ENCODE measurements at places on chromosomes 12 and 14.

- DNase-seq: no peak
Observed at GRCh38 chr12:46660276-46660675, 165.5 kb downstream of the SLC38A4 start.

DNA sequence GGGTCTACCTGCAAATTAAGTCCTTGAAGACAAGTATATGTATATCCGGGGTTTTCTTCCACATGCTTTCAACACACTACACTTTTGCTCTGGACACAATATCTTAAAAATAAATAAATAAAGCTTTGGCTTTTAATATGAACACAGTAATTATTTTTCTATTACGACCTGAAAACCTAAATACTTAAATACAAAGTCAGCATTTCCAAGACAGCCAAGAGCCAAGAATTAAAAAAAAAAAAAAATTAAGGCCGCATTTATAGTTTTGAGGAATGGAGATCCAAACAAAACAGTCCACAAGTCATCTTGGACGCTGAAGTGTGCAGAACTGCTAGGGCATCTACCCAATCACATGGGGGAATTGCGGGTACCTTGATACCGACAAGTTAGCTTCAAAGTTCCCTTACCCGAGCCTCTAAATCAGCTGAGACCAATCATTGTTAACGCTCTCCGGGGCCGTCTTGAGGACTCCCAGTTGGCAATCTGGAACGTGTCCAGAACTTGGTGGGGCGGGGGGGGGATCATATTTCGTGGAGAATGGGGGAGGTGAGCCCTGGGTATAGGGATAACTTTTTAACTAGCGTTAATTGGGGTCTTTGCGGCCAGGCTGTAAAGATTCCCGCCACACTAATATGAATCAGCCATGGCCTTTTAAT, 731 bp upstream of the PCNX4 start:
- DNase-seq: no peak

DNA sequence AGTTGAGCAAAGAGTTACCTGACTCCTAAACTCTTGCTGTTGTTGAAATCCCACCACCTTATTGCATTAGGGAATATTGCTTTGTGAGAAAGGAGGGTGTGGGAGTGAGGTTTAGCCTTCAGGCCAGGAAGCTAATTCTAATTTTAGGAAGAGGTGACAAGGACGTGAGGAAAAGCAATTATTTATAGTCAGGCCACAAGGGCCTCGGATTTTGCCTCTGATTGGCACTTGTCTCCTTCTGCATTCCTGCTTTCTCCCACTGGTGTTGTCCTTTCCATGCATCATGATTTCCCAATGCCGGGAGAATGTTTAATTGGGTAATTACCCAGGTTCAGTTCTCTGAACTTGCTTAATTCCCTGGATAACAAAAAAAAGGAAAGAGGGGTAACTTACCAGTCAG, 37.9 kb upstream of the SLC38A2 start:
- DNase-seq: no peak

DNA sequence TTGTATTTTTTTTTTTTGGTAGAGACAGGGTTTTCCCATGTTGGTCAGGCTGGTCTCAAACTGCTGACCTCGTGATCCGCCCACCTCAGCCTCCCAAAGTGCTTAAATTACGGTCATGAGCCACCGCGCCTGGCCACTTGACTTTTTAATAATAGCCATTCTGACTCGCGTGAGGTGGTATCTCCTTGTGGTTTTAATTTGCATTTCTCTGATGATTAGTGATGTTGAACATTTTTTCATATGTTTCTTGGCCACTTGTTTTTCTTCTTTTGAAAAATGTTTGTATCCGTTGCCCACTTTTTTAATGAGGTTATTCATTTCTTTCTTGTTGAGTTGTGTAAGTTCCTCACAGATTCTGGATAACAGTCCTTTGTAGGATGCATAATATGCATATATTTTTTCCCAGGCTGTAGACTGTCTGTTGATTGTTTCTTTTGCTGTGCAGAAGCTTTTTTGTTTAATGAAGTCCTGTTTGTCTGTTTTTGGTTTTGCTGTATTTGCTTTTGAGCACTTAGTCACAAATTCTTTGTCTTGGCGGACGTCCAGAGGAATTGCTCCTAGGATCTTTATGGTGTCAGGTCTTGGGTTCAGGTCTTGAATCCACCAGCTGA, 10.3 kb upstream of the PGAM5 start:
- DNase-seq: no peak

DNA sequence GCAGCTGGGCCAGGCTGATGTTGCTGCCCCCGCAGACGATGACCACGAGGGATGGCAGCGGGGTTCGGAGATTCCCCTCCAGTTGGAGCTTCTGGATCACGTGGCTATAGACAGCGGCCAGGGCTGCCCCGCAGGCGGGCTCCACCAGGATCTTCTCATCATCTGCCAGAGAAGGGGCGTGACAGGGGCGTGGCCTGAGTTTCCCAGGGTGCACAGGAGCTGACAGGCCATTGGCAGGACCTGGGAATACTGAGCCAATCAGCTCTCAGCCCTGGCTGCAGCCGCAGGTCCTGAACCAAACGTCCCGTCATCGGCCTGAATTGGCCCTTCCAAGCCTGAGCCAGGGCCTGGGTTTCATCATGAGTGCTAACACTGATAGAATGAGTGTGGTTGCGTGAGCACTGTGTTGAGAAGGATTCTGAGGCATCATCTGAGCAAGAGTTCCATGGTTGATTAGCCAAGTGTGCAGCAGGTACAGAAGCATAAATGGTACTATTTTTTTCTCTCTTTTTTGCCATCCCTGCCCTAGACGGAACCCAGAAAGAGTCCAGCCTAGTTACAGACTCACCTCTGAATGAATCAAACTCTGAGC, 10.6 kb downstream of the SDS start:
- no peak for DNase-seq

DNA sequence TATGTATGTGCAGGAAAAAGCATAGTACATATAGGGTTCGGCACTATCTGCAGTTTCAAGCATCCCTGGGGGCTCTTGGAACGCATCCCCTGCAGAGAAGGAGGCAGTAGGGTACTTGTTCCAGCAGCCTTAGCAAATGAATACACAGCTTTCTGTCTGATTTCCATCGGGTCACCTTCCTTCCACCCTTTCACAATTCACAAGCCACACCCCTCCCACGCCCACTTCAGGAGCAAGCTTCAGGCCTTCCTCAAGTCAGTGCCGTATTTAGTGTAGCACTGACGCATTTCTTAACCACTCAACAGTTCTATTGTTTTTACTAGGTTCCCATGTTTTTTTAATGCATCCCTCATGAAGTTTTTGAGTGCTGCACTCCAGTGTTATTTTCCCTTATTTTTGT, 64.2 kb downstream of the CLMN start:
- DNase-seq: no peak

DNA sequence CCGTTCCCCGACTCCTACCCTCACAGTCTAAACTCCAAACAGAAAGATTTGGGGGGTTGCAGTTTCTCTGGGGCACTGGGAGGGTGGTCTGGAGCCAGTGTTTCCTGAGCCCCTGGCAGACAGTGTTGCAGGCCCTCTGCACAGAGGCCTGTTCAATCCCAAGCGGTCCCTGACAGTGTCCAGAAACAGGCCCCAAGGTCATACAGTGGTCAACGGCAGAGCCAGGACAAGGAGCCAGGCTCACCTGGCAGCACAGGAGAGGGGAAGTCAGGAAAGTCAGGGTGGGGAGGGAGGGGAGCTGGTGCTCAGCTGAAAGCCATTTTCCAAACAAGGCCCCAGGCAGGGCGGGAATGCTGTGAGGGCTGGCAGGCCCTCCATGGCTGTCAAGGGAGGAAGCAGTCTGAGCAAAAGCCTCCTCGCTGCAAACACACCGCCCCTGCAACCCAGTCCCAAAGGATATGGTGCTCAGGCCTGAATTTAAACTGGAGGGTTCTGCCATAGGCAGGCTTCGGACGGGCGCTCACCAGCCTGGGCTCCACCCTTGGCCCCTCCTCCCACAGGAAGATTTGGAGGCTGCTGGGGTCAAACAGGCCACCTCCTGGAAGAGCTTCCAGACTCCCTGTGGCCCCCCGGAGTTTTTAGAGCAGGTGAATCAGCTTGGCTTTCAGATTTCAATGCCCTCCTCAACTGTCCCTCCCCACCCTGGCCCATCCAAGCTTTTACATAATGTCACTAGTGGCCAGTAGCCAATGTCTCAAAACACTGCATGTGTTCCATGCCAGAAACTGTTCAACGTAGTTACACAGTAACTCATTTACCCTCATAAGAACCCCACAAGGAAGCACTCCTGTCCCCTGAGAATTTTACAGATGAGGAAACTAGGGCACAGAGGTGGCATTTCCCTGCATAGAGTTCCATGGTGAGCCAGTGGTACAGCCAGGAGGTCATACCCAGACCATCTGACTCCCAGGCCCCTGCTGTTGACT, 41.5 kb downstream of the CHGA start:
- no peak for DNase-seq

- no peak for DNase-seq
Observed at GRCh38 chr12:23133471-23133870, 508.5 kb downstream of the ETNK1 start.

DNA sequence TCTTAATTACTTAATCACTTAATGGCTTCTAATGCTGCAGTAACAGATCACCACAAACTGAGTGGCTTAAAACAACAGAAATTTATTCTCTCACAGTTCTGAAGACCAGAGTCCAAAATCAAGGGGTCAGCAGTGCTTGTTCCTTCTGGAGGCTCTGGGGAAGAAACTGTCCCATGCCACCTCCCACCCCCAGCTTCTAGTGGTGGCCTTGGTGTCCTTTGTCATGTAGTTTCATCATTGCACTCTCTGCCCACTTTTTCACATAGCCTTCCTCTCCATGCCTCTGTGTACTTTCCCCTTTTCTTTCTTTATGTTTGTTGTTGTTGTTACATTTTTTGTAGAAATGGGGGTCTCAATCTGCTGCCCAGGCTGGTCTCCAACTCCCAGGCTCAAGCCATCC, 16.1 kb upstream of the UBC start:
- no peak for DNase-seq

DNA sequence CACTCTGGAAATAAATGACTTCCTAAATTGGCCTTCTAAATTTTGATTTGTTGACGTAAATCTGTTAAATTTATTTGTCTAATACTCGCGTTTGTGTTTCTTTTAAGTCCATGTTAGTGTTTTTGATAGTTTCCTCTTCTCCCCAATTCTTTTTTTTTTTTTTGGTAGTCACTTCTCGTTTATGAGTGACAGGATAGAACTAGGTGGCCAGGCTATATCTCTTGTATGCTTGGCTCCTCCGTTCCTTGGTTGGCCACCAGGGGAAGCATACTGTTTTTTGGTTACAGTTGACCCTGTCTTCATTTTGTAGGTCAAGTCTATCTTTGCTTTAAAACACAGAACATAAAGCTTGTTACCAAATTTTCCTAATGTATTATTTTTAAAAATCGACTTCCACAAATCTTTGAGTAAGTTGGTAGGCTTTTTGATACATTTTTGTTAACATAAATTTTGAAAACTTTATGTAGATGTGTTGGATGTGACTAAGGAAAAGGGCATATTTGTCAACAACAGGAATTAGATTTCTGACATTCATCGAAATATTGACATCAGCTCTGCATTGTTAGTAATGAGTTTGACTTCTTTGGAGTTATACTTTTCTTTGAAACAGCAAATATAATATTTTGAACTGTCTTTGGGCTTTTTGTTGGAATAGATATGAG, 2.2 kb downstream of the RCOR1 start:
- peak; percentile 40 for DNase-seq

DNA sequence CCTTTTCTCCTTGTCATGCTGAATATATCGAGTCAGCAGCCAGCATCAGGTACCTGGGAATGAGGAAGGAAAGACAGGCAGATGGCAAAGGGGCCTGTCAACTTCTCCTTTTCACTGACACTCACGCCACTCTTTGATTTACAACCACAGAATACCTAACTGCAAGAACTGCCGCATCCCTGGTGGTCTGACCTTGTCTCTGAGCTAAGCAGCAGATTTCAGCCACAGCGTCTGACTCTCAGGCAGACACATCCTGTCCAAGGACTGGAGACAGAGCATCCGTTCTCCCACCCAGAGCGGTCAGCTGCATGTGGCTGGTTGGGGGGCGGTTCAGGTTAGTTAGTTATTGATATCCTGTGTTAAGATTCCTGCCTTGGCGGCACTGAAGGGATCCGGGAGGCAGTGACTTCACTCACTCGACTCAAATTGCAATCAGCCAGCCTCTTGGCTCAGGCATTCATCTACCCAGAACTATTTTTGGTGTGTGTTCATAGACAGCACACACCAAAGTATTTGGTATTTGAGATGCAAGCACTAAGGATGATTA, 11.2 kb upstream of the MAP1LC3B2 start:
- DNase-seq: no peak

DNA sequence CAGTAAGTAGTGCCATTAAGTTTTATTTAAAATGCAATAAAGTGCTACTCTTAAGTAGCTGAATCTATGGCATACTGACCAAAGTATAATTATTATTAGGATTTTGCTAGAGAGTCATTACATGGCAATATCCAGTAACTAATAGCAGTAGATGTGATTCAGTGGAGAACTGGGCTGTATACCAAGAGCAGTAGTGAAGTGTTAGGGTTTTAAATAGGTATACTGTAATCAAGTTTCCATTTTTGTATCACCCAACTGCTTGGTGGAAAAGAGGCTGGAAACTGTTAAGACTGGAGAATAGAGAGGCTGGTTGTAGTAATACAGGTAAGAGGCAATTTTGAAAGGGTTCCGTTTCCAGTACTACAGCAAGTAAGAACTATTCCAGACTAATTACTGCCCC, 13.3 kb upstream of the LLPH start:
- DNase-seq: no peak

- no peak for DNase-seq
Observed at GRCh38 chr12:124759841-124760503, 103.7 kb downstream of the SCARB1 start.

GRCh38 chr14:73240816-73241480, 3.6 kb downstream of the PAPLN start:
- no peak for DNase-seq

DNA sequence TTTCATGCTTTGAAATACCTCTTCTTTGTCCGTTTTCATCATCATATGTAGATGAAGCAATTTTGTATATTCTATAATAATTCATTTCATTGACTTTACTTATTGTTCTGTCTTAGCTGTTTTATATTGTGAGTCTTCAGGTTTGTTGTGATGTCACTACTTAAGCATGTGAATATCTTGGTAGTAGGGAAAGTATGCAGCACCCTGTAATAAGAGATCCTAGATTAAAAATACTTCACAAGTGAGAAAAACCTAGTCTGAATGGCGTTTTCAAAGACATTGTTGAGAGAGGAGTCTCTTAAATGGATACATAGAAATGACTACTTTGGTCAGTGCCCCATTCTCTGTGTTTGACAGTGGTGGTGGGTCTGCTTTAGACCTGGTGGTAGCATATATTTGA, 61.4 kb downstream of the SLC16A7 start:
- no peak for DNase-seq
